ENCODE measurements at places on chromosomes 6 and 20. TPM values are rescaled to one million over a fixed set of nuclear protein-coding genes. Genes with fewer than 3 reads are reported as not detected.
A peak's percentile ranks its signal among the peaks of the same experiment; 100 is the strongest.

MAPK13 gene
- total RNA-seq: 45.2 TPM

RIPPLY2 gene
- not detected for total RNA-seq

ZNF334 gene
- 8.2 TPM for total RNA-seq

ELOVL4 gene
- 1.3 TPM for total RNA-seq

SIRPG gene
- total RNA-seq: not detected

FOXF2 gene
- total RNA-seq: 1.6 TPM

MEP1A gene
- 0.29 TPM for total RNA-seq

LHFPL5 gene
- total RNA-seq: not detected

MYCT1 gene
- total RNA-seq: 16.4 TPM

COL21A1 gene
- 2.9 TPM for total RNA-seq

ZC3H12D gene
- 2.3 TPM for total RNA-seq

RHAG gene
- not detected for total RNA-seq

DNA sequence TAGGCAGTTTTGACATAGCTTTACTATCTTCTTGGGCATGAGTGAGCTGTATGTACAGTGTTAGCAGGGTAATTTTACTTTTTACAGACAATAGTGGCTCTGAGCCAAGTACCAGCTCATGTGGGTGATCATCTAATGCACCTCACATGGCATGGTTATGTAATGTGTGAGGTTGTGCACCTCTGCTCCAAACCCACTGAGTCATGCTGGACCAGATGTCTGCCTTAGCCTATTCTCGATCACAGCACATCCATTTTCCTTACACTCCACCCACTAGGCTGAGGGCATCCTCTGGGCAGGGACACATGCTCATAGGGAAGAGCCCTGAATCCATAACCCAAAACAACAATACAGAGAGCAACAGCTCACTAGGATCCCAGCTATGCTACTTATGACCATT is 71.6 kb upstream of the FBXL4 start:
- no peak for DNase-seq

DNA sequence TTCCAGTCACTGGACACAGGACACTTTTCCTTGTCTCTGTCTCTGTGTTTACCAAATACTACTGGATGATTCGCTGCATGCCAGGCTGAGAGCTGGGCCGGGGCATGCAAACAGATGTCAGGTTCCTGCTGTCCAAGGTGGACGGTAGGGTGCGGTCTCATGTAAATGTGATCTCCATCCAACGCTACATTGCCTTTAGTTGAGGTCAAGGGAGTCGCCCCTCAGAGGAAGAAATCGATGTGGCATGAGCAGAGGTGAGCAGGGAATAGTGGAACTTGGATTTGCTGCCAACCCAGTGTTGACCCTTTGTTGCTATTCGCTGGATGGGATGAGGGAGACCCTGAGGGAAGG is 9.8 kb upstream of the TOX2 start:
- DNase-seq: no peak

DNA sequence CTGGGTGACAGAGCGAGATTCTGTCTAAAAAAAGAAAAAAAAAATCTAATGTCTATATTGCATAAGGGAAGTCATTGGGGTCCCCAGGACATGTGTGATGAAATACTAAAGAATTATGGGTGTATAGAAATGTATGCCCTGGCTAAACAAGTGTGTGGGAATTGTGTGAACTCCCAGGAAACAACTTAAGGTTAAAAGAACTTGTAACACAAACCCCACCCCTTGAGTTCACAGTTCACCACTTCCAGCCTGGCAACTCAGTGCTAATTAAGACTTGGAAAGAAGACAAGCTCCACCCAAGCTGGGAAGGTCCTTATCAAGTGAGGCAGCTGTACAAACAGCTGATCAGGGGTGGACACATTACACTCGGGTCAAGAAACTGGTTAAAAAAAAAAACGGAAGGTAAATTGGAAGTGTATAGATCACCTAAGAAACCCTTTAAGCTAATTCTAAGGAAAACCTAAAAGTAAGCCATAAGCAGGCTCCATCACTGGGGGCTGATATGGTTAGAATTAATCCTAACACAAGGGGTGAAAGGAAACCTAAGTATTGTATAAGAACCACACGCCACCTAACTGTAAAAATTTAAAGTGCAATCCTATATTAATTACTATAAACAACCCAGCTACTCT is 25.2 kb downstream of the HLA-A start:
- DNase-seq: no peak

- no peak for DNase-seq
Measured at GRCh38 chr6:160089534-160089897, 32.1 kb upstream of the SLC22A1 start.

DNA sequence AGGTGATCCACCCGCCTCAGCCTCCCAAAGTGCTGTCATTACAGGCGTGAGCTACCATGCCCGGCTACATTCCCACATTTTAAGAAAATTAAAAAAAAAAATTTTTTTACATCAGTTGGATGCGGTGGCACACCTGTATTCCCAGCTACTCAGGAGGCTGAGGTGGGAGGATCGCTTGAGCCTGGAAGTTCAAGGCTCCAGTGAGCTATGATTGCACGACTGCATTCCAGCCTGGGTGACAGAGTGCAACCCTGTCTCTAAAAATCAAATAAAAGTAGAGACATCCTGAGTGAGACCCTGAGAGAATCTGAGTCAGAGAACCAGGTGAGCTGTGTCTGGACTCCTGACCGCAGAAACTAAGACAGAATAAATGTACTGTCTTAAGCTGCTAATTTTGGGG is 38.8 kb downstream of the PIM1 start:
- no peak for DNase-seq

DNA sequence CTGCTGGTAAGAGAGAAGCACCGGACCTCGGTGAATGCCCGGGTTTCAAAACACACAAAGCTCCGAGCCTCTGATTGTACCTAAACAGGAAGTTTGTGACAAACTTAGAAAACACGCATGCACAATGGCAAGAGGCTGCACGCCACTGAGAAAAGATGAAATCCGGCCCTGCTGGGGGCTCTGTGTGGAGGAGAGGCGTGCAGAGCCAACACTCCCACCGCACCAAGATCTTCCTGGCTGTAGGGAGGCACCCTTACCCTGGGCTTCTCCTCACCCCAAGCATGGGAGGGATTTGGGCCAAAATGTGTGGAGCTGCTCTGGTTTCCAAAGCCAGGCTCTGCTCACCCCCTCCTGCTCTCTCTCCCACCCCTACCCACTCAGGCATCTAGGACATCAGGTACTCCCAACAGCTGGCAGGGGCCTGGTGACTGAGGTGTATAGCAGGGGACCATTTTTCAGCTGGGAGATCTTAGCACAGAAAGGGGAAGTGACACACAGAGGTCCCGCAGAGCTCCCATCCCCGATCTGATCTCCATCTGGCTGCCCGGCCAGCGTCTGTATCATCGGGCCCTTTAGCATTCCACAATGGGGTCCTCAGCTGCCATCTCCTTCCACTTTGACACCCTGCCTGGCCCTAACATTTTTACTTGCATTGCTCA is 84.2 kb downstream of the TRERF1 start:
- no peak for DNase-seq

DNA sequence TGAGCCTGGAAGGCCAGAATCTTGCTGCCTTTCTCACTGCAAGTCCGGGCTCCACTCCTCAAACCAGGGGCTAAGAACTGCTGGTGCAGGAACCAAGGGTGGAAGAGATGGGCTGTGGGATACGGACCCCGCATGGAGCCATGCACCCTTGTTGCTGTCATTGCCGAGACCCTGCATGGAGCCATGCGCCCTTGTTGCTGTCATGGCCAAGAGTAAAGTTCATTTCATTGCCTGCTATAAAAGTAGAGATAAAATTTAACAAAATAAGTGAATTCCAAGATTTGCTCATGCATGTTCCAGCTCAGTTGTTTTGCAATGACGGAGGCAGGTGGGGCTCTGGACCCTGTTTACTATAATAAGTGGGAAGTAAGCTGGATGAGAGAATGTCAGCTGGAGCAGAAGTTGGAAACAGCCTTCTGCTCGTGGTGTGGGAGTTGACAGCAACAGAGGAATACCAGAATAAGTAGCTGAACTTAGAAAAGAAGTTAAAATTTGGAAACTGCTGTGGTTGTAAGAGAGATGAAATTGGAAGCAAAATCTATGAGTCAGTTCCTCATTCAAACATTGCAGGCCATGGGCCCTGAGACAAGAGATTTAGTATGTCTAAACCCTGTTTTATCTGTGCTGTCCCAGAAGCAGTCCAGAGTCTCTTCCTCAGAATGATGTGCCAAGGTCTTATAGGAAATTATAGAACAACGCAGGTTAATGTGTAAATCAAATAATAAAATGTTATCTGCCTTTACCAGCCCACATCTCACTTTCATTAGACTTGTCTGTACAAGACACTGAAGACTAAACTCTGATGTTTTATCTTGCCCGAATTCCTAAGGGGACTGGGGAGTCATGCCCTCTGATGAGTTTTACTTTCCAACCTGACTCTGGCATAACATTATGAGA is 15.8 kb upstream of the THBS2 start:
- DNase-seq: no peak

DNA sequence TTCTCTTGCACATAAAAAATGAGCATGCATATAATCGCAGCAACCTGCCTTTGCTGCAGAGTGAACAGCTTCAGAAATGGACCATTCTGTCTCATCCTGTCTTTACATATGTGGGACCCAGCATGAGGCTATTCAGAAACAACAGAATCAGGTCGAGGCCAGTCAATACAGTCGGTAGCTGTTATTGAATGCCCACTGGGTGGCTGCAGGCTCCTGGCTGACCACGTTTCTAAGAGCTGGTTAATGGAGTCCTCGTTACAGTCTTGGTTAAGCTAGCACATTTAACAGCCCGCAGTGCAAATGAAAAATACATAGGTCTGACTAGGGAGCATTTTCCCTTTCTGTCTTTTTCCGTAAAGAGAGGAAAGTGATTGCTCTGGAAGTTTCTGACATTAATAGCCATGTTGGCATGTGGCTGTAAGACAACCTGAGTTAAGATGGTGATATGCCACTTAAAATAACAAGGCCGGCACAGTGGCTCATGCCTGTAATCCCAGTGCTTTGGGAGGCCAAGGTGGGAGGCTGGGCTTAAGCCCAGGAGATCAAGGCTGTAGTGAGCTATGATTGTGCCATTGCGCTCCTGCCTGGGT is 75.0 kb downstream of the SHLD1 start:
- DNase-seq: no peak

GRCh38 chr20:51529081-51529681 is 13.3 kb downstream of the NFATC2 start:
- DNase-seq: no peak

DNA sequence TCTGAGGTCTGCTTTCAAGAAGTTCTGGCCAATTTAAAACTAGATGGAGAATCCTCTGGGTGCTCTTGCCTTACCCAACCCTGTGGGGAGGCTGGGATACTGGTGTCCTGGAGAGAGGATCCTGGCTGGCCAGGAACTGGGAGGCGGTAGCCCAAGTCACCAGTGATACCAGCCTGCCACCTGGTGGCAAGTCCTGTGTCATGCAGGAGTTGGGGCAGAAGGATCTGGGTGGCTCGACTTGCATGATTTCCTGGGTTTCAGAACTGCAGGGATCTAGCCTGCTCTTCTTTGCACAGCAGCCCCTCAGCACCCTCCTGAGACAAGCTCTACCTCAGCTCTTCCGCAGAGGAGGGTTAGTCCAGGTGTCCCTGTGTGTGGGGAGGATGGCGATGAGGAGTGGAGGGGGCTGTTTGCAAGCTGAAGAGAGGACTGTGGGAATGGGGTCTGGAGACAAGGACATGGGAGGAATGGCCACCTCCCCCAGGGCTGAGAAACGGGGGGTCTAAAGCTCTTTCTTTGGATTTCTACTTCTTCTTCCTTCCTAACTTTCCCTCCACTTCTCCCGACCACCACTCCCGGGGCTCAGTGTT is 4.2 kb downstream of the KCNK17 start:
- DNase-seq: peak; percentile 67

- DNase-seq: no peak
Measured at GRCh38 chr6:109202409-109203264, 107.3 kb downstream of the CEP57L1 start.

- no peak for DNase-seq
Measured at GRCh38 chr6:52392944-52393343, 27.2 kb upstream of the EFHC1 start.

DNA sequence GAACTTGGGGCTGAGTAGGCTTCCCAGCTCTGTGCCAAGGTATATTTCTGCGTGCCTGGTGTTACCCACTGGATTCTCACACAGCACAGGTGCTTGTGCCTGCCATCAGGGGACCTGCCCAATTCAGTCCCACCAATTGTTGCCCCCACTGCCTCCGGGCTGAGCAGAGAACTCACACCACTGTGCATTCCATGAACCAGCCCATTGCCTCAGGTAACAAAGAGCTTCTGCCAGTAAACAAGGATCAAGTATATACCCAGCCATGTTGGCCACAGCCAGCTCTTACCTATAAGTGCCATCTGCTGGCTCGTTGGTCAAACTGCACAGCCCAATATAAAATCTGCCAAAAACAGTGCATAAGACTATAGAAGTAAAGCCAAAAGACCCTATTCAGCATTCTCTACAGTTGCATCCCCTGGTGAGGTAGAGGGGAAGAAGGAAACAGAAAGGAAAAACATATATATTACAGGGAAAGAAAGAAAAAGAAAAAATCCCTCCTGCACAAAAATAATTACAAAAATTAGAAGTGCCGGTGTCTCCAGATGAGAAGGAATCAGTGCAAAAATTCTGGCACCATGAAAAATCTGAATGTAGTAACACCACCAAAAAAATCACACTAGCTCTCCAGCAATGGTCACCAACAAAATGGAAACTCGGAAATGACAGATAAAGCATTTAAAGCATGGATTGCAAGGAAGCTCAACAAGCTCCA is 241.4 kb downstream of the IBTK start:
- no peak for DNase-seq

DNA sequence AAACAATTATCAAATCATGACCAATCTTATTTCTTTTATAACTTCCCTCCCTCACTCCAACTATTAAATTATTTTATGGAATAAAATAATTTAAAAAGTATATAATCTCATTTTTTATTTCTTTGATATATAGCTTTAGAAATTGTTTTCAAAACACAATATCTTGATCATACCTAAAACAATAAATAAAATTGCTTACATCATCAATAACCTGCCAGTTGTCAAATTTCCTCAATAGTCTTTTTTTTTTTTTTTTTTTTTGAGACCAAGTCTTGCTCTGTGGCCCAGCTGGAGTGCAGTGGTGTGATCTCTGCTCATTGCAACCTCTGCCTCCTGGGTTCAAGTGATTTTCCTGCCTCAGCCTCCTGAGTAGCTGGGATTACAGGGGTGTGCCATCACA is 60.1 kb upstream of the ELOVL5 start:
- DNase-seq: no peak

DNA sequence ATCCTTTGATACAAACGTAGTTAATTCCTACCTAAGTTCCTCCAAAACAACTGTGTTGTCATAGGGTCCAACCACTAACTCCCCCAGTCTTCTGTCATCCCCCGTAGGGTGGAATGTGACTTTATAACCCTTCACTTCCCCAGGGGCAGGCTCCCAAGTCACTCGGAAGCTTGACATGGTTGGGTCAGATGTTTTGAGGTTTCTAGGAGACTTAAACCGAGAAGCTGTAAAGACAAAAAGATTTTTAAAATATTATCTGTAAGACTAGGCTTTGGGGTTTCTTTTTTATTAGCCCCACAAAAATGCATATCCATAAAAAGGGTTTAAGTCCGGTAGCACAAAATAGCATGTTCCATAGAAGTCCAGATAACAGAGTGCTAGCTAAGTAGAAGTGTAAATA is 50.2 kb downstream of the COL12A1 start:
- no peak for DNase-seq

All from breast epithelium (tissue), 4 donors.